Ovary (tissue), 10 donors: ENCODE measurements at places on chromosomes 2 and 18. TPM values are rescaled to one million over a fixed set of nuclear protein-coding genes. Genes with fewer than 3 reads are reported as not detected.

Gene RNF152
- total RNA-seq, result 31.6 TPM

Gene GNAL
- 2.8 TPM for total RNA-seq

Gene PRKAG3
- 0.32 TPM for total RNA-seq

Gene NEB
- 0.25 TPM for total RNA-seq

Gene HOXD3
- total RNA-seq, result 17.6 TPM

Gene MYL1
- total RNA-seq, result not detected

Gene IFIH1
- 15.5 TPM for total RNA-seq

- DNase-seq, result no peak
Measured at GRCh38 chr18:34938090-34938489, 103.1 kb upstream of the MAPRE2 start.

DNA sequence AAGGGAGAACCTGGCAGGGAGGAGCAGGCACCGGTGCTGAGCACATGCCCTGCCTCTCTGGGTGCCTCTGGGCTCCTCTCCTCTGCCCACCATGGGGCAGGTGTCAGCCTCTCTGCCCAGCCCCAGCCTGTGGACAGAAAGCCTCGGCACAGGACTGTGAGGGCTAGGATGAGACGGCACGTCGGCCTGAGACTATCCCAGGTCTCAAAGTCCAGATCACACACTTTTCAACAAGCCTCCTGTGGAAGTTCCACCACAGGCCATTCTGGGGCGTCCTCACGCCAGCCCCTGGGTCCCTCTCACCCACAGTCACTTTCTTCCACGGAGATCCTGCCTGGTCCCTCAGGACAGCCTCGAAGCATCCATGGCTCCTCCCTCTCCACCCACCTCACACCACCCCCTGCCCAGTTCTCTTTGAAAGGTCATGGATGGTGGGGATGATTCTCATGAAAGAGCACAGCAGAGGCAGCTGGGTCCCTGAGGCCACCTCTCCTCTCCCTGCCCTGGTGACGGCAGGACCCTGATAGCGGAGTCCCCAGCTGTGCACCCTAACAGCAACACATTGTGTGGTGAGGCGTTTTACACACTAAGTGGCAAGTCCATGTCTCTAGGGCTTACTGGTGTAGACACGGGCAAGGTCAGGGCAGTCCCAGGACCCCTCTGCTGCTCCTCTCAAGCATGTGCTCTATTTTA lies 569.4 kb upstream of the SALL3 start:
- no peak for DNase-seq

- no peak for DNase-seq
Measured at GRCh38 chr2:241850544-241851324, 8.0 kb downstream of the PDCD1 start.

DNA sequence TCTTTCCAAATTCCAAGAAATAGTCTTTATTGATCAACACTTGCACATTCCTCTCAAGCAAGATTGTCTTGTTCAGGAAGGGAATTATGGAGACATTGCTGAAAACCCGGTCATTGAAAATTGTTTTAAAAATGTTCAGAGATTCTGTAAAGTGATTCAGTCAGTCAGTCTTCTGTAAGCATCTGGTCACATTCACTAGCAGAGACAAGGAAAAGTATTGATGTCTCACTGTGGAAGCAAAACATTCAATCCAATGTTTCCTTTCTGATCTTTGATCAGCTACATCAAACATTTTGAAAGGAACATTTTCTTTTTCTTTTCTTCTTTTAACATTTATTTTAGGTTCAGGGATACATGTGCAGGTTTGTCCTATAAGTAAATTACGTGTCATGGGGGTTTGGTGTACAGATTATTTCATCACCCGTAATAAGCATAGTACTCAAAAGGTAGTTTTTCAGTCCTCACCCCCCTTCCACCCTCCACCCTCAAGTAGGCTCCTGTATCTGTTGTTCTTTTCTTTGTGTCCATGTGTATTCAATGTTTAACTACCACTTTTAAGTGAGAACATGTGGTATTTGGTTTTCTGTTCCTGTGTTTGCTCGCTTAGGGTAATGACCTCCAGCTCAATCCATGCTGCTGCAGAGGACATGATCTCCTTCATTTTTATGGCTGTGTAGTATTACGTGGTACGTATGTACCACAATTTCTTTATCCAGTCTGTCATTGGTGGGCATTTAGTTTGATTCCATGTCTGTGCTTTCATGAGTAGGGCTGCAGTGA lies 61.2 kb downstream of the CTNNA2 start:
- no peak for DNase-seq

DNA sequence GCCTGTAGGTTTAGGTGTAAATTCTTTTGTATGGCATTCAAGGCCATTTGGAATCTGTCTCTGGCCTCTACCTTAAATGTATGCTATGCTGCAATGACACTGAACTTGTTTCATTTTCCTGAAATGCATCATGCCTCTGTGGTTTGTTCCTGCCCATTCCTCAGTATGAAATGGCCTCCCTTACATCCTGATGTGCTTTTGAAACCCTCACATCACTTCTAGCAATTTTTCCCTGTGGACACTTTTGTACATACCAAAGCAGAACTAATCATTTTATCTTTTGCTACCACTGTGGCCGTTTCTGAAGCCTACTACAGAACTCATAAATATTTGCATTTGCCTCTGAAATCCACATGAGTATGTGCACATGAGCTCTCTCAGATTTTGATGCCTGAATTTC lies 557.2 kb downstream of the ERBB4 start:
- DNase-seq, result no peak

DNA sequence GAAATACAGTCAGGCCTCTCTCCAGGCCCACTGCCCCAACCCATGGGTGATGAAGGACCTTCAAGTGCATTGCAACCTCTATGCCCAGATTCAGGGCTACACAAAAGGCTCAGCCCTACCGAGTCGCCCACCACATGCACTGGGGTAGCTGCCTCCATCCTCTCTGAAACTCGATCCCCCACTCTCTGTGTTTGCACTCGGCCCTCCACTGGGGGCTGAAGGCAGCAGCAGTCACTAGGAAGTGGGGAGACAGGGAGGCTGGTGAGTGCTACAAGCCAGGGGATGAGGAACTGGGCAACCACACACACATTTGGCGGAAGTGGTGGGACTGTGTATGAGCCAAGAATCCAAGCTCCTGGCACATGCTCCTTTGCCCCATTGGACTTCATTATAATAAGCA lies 94.6 kb downstream of the CERS6 start:
- DNase-seq, result no peak

DNA sequence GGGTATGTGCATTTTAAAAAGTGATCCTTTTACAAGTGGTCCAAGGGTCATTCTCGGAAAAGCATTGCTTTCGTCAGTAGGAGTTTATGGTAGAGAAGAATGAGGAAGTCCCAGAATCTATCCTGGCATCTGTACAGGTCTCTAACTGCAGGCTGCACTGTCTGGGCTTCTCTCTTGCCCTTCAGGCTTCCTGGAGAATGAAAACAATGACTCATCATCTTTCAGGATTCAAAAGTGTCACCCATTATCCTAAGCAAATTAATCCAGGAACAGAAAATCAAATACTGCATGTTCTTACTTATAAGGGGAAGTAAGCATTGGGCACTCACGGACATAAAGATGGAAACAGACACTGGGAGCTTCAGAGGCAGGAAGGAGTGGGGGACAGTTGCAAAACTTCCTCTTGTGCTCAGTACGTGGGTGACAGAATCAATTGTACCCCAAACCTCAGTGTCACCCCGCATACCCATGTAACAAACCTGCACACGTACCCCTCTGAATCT lies 60.2 kb upstream of the TXNDC2 start:
- no peak for DNase-seq

GRCh38 chr2:233081232-233081730 lies 21.1 kb downstream of the INPP5D start:
- no peak for DNase-seq

- no peak for DNase-seq
Measured at GRCh38 chr2:9247786-9248185, 41.2 kb downstream of the ASAP2 start.

DNA sequence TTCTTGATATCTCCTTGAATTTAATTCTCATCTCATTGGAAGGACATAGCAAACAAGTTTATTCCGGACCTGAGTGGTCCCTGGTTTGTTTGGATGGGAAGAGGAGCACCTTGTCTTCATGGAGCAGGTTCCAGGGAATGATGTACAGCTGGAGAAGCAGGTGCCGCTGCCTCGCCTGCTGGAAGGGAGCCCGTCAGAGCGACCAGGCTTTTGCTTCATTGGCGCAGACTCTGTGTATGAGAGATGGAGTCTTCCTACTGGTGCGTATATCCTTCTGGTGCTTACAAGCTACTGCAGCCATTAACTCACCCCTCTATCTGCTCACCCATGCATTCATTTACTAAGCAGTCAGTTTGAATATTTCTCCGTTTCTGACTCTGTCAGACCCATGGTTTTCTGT lies 11.6 kb upstream of the ALLC start:
- no peak for DNase-seq

DNA sequence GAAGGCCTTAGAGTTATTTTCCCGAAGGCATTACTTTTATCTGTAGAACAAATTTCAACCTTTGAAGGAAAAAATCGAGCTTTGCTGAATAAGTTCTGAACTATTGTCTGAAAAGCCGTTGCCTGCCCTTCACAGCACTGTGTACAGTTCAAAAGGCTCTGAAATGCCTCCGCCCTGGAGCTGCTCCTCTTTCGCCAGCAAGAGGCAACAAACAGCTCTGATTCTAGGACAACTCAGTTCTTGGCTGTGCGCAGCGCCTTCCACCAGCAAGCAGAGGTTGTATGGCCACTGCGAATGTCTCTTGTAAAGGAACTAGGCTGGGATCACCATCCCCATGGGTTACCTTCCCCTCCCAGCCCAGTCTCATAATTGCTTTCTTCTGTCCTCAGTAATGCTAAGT lies 308.5 kb downstream of the GBX2 start:
- peak; percentile 48 for DNase-seq

GRCh38 chr18:66662632-66663031 lies 58.7 kb upstream of the CDH19 start:
- no peak for DNase-seq

DNA sequence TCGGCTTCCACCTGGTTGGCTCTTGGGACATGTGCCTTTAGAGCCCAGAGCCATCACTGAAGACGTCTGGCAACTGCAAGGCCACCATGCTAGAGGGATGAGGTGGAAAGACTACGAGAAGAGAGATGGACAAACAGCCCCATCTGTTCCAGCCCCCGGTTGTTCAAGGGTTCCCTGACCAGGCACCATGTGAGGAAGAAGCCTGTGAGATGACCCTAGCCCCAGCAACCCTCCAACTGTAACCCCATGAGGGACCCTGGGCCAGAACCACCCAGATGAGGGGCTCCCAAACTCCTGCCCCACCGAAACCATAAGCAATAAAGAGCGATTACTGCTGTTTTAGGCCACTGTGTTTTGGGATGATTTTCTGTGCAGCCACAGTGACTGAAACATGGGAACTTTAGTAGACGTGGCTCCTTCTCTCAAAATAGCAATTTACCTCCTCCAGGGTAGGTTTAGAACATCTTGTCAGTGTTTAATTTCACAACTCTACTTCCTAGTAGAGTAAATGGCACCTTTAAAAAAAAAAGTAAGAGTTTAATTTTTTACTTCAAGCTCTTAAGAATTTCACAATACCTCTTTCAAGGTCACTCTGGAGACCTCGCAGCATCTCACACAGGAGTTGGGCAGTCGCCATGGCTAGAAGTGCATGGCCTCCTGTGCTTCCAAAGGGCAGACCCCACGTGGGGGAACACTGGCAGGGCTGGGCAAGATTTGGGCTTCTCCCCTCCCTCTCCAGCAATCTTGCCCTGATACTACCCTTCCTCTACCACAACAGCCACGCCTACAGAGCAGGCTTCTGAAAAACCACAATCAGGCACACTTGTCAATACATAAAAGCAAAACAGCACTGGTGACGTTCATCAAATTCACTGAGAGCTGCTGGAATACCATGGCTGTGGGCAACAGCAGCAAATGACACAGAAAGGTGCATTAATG lies 48.8 kb downstream of the TMEM163 start:
- DNase-seq, result peak; percentile 87

DNA sequence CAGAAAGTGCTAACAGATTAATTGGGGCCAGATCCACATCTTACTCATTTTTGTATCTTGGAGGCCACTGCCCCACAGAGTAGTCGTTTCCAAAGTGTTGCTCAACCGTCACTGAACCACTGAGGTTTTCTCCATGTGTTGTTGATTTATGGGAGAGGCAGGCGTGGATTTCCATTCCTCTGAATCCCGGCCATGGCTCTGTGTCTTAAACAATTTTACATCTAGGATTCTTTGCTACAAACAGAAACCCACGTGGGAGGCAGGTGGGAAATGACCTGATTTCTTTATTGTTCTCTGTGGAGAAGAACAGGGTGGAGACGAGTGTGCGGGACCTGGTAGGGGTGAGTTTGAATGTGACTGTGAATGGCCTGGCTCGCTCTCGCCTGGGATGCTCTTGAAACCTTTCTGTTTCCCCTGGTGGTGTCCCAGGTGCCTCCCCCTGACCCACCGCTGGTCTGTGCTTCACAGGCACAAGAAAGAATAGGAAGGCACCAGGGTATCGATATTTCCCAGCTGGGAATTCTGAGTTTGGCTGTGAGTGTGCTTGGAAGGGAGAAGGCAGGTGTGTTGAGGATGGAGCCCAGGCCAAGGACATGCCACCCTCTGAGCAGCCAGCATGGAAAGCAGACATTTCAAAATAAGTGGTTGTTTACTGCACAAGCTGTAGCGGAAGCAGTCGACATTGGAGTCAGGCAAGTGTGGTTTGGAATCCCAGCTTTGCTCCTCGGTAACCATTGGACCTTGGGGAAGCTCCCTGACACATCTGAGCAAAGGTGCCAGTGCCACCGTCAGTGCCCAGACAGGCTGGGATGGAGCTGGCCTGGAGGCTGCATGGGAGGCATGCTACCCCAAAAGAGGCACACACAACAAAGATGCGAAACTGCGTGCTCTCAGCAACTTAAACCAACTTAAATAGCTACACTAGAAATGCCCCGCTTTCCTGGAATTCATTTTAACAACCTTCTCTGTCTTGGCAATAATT lies 50.0 kb downstream of the LPIN1 start:
- DNase-seq, result no peak

DNA sequence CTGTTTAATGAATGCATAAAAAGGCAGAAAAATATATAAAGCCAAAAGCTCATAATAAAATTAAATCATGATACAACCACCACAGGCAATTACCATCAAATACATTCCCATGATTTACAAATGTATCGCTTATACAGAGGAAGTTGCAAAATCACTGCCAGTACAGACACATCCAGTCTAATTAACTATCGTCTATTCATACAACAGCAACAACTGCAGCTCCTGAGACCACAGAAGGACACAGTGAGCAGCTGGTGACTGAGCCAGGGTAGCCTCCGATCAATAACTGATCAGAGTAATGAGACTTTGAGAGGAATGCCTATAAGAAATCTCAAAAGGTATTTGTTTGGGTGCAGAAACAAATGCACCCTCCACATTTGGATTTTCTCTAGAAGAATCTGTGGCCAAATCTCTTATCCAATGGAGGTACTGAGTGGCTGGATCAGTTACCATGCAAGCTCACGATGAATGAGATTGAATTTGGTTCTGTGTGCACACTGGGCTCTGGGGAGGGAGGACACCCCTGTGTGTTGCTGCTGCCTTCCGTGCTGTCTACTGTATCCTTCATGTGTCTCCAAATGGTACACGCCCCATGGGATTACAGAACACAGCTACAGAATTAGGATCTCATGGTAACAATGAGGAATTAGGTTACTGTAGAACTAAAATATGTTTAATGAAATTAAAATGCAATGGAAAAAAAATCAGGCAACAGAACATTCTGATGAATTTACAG lies 119.6 kb downstream of the MBP start:
- no peak for DNase-seq
